ENCODE measurements at places on chromosomes 6 and 20.

GRCh38 chr6:42450477-42451332 is 1.0 kb downstream of the TRERF1 start:
- no peak for DNase-seq

DNA sequence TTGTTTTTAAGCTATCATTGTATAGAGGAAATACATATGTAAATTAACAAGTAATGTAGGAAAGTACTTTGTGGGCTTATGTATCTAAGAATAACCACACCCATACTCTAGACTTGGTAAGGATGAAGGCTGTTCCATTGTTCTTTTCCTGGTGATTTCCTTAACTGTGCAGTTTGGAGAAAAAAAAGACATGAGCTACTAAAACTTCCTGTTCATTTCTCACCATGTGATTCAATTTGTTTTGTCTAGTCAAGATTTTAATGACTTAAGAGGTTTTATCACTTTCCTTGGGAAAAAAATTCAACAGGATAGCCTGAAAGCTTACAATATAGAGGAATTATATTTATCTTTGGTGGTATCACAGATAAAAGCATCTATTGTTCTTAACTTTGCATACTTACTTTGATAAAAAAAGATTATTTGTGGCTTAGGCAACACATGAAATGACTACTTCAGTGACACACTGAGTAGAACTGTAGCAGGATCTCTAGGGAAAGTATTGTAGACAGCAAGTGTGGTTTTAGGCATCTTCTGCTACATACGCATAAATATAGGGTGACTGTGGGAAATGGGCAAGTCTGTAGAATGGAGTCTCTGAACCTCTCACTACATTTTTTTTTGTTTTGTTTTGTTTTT is 80.3 kb downstream of the GJA1 start:
- DNase-seq, result no peak

DNA sequence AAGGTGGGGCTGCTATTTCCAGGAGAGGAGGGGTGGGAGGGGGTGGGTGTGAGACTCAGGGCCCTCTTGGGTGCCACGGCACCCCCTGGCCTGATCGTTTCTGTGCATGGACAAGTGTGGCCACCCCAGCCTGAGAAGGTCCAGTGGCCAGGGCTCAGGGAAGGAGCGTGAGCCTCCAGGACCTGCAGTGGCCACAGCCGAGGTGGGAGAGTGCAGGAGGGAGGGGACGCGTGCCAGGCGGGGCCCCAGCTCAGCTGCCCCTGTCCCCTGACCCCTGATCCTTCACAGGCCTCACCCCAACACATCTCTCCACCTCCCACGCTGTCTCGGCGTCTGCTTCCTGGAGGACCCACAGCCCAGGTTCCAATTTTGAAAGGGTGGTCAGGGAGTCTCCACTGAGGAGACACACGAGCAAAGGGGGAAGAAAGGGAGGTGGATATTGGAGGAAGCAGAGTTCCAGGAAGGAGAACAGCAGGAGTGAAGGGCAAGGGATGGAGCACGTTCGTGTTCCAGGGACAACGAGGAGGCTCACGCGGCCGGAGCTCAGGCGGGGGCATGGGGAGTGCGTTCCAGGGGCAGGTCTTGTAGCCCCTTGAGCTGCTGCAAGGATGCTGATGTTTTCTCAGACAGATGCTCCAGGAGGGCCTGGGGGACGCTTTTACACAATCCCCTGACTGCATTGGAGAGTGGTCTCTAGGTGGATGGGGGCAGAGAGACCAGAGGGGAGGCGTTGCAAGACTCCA is 4.2 kb upstream of the HRH3 start:
- no peak for DNase-seq

GRCh38 chr6:169890901-169891300 is 139.5 kb downstream of the ERMARD start:
- DNase-seq, result no peak

- DNase-seq, result no peak
Measured at GRCh38 chr6:131134220-131134979, 867 bp upstream of the AKAP7 start.

DNA sequence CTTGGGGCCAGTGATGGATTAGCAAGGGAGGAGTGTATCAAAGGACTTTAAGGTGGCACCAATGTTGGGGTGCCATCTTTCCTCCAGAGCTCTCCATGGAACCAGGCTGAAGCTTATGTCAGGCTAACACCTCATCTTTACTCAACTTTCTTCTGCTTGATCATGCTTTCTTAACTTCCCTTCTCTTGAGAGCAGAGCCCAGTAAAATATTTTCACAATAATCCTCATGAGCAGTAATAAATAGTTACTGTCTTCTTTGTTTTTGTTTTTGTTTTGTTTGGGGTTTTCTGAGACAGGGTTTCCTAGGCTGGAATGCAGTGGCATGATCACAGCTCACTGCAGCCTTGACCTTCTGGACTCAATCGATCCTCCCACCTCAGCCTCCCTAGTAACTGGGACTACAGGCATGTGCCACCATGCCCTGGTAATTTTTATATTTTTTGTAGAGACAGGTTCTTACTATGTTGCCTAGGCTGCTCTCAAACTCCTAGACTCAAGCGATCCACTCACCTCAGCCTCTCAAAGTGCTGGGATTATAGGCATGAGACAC is 127.9 kb upstream of the TOP1 start:
- DNase-seq, result no peak

DNA sequence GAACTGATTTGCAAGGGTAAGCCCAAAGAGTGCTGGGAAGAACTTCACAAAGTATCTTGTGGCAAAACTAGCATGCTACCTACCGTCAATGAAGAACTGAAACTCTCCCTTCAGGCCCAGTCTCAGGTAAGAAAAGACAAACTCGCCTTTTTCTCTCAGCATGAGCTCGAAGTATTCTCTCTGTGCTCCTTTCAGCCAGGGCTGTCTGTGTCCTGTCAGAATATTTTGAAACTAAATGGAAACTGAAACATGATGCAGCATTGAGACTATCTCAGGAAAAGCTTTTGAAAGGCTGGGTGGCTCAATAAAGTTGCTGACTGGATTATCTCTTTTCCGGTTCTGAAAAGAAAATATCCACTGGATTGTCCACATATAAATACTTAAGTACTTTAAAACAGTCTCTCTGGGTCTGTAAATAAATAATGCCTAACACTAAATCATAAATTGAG is 696 bp downstream of the CALHM5 start:
- DNase-seq, result no peak

- no peak for DNase-seq
Measured at GRCh38 chr6:1473166-1473565, 83.8 kb downstream of the FOXF2 start.

- no peak for DNase-seq
Measured at GRCh38 chr6:113363866-113364265, 493.3 kb upstream of the MARCKS start.

- no peak for DNase-seq
Measured at GRCh38 chr6:159092631-159093030, 47.8 kb upstream of the TAGAP start.

DNA sequence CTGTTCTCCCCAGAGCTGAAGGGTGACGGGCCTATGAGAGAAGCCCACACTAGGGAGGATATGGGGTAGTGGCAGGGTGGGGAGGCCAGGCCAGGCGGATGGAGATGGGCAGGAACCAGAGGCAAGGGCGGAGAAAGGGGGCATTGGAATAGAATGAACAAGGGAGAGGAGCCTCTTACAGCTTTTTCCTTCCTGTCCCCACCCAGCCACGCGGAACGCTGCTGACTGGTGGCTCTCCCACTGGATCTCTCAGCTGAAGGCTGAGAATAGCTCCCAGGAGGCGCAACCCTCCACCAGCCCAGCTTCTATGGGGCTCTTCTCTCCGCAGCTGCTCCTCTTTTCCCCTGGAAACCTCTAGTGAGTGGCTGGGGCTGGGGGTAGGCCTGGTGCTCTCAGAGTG is 10.8 kb downstream of the DLK2 start:
- no peak for DNase-seq

GRCh38 chr6:13711324-13711732 is 307 bp downstream of the RANBP9 start:
- DNase-seq, result peak; percentile 46

DNA sequence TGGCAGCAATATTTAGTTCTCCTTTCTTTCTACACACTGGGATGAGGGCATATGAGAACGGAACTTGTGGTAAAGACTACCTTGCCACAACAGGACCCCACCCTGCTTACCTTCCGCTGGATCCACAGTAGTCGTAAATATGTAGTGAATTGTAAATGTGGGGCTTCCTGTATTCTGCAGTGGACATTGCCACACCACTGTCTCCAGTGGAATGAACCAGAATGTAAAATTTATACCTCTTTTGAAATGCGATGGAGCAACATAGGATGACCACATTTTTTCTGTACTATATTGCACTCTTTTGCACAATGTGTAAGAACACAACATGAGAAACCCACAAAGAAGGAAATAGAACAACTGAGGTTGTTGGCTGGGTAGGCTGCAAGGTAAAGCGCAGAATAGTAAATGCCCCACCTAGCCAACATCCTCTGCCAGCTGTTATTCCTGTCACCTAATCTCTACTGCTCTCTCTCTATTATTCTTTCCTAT is 16.1 kb upstream of the RIPOR2 start:
- no peak for DNase-seq

- no peak for DNase-seq
Measured at GRCh38 chr6:138334000-138334399, 43.7 kb upstream of the SMIM28 start.

- no peak for DNase-seq
Measured at GRCh38 chr6:118594877-118595276, 46.8 kb downstream of the PLN start.

GRCh38 chr6:136289579-136290409 is at the start of gene BCLAF1:
BCLAF1 (minus strand) TSS chr6:136289846; CDS start chr6:136279866, 9,980 bp downstream.
- DNase-seq, result peak; percentile 98

- DNase-seq, result no peak
Measured at GRCh38 chr6:34465531-34466241, at the start of gene PACSIN1. PACSIN1 (plus strand) TSS chr6:34466076; CDS start chr6:34526306, 60,230 bp downstream.

DNA sequence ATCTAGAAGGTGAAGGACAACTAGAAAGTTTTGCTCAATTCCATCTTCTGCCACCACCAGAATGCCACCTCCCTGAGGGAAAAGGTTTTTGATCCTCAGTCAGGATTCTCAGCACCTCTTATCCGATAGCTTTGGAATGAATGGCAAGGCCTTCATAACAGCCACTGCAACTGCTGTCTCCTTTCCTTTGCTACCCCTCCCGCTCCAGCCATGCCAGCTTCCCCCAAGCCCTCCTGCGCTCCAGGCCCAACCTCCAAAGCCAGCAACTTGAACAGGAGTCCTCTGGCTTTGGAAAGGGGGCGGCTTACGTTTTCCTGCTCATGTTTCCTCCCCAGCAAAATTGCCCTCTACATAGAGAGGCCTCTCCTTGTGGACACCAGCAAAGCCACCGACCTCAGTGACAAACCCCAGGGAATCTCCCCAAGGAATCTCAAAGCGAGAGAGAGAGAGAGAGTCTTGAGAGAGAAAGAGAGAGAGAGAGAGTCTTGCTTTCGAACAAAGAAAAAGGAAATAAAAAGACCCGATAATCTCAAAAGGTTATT is 420 bp upstream of the BTN2A1 start:
- no peak for DNase-seq

DNA sequence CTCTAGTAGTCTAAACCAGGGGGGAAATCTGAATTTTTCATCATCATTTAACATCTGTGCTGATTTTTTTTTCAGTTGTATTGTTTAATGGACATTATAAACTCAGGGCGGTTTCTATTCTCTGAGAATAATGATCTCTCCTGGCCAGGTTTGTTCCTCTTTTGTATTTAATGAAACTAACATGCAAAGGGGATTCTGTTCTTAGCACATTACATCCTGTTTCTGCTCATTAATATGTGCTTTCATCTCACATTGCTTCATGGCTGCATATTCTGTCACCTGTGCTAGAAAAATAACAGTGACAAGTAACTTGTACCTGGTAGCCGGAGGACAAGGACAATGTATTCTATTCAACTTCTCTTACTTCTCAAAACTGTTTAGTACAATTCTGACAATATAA is 806 bp downstream of the HLA-DOB start:
- no peak for DNase-seq

DNA sequence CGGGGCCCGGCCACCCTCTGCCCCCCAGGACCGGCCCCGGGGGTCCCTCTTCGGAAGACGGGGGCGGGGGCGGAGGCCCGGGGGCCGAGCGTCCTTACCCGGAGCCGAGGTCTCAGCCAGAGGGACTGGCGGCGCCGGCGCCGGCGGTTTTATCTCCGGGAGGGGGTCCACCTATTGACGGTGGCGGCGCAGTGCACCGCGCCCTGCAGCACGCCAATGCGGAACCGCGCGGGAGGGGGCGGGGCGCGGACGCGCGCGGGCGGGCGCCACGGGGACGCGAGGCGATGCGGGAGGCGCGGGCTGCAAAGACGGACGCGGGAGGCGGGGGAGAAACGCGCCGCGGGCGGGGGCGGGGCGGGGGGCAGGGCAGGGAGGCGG is at the start of gene EEF1A2:
Gene EEF1A2 (minus strand): TSS at position 124 of the 378 bp plus-strand sequence. CDS start 1,320 bp downstream, outside the sequence.
- DNase-seq, result no peak

- no peak for DNase-seq
Measured at GRCh38 chr6:140909156-140909555, 1223.6 kb upstream of the GJE1 start.

DNA sequence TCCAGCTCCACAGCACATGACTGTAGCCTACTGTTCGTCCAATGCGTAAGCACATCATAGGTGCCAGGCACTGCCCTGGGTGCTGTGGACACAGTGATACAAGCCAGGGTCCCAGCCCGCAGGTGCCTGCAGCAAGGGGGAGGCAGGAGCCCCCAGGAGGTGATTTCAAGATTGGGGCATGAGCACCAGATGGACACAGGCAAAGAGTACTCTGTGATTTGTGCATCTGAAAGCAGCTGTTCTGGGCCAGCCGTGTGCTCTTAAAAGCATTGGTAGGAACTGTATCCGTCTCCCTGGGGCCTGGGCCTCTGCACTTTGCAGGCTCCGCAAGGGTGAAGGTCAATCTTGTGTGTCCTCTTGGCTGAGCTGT is 149.8 kb downstream of the SYCP2 start:
- no peak for DNase-seq

DNA sequence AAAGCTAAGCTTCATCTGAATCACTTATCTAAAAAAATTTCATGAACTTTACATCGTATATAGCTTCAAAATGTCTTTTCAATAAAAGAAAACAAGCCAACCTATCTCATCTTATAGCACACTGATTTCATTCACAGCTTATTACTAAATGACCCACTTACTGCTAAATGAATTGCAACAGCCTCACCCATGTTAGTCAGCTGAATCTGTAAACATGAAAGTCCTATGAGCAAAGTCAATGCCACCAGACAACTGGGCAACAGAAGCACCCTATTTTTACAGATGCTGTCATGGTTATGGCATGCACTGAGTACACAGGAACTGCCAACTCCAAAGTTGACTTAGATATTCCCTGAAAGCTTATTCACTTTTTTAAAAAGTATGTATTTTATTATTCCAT is 41.2 kb upstream of the DST start:
- no peak for DNase-seq

DNA sequence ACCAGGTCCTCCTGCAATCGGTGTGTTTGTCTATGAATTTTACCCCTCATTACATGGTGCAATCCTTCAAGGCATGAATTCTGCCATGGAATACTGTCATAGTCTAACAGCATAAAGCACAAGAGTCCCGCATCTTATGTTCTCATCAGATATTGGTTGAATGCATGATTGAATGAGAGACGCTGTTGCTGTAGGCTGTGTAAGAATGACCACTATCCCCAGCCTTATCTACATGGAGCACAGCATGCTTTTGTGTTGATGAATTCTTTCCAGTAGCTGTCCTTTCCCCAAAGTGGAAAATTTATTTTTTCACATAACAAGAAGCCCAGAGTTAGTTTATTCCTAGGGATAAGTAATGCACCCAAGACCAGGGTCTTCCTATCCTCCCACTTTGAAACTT is 5.6 kb upstream of the TRAM2 start:
- DNase-seq, result no peak

GRCh38 chr6:140854318-140854717 is 1278.4 kb upstream of the GJE1 start:
- no peak for DNase-seq

GRCh38 chr6:30357678-30358540 is 13.0 kb downstream of the RPP21 start:
- no peak for DNase-seq

GRCh38 chr6:129015721-129016120 is 132.8 kb downstream of the LAMA2 start:
- no peak for DNase-seq

Measured in activated CD8-positive, alpha-beta memory T cell treated with anti-CD3 and anti-CD28 coated beads for 48 hours (primary cell).